Left renal cortex interstitium (tissue), 4 donors: ENCODE measurements at places on chromosomes 2 and 18.

GRCh38 chr18:31097666-31098065 lies 4.6 kb downstream of the DSC2 start:
- DNase-seq = no peak

DNA sequence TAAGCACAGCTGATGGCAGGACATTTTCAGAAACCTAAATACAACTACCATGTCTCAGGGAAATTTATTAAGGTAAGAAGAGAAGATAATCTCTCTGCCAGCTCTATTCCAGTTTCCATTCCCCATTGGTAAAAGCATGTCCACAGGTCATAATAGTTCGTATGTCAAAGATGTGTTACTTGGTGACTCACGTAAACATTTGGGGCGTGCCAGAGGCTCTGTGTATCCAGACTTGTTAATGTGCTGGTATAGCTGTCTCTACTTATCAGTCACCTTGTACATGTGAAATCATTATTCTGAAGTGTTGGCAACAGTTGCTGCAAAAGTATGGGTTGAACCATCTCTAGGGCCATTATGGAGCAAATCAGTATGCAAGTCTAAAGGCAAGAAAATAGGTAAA lies 1345.1 kb downstream of the SUCLG1 start:
- no peak for DNase-seq

- no peak for DNase-seq
These were observed 165.6 kb upstream of the NABP1 start for GRCh38 chr2:191512216-191512835.

- DNase-seq = no peak
These were observed 15.6 kb downstream of the ODC1 start for GRCh38 chr2:10432311-10433181.

- DNase-seq = no peak
These were observed 153.6 kb downstream of the NCKAP5 start for GRCh38 chr2:133414486-133415209.

GRCh38 chr2:54092940-54093339 lies 22.5 kb upstream of the ACYP2 start:
- DNase-seq = no peak

GRCh38 chr2:122100346-122100745 lies 344.9 kb downstream of the TSN start:
- no peak for DNase-seq

GRCh38 chr2:197809064-197809463 lies 4.7 kb downstream of the PLCL1 start:
- no peak for DNase-seq
